Right renal pelvis (tissue), 4 donors: ENCODE measurements at places on chromosomes 2 and 18. TPM values are rescaled to one million over a fixed set of nuclear protein-coding genes. Genes with fewer than 3 reads are reported as not detected.

- no peak for DNase-seq
Observed at GRCh38 chr18:49560624-49561288, 1.1 kb upstream of the LIPG start.

The QPCT gene
- 14.9 TPM for polyA plus RNA-seq

The CLEC4F gene
- 0.08 TPM for polyA plus RNA-seq

DNA sequence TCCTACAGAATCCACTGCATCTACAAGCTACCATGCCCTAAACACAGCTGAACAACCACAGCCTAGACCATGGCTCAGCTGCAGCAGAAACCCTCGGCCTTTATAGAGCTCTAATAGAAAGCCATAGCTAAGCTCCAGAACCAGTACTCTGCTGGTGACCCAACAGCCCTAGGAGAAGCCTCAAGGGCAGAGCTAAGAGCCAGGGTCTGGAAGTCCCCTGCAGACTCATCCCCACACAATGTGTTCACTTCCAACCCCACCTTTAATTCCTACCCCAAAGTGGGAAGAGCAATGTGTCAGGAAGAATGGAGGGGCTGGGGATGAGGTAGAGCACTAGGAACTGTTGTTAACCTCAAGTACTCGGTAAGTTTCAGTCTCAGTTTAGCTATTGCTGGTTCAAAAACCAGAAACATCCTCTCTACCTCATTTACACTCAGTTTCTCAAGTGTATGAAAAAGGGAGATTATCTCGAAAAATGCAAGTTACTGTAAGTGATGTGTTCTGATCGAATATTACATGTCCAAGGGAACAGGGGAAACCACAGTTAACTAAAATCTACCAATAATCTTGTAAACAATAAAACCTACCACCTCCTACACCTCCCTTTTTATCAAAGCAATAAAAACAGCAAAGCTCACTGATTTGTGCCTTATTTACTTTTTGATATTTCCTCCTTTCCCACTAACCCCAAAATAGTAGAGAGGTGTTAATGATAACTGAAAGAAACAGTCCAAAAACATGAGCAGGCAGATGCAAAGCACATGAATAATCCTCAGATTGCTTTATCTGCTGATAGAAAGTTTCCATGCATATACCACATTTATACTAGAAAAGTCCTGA, 36.2 kb downstream of the THADA start:
- no peak for DNase-seq

DNA sequence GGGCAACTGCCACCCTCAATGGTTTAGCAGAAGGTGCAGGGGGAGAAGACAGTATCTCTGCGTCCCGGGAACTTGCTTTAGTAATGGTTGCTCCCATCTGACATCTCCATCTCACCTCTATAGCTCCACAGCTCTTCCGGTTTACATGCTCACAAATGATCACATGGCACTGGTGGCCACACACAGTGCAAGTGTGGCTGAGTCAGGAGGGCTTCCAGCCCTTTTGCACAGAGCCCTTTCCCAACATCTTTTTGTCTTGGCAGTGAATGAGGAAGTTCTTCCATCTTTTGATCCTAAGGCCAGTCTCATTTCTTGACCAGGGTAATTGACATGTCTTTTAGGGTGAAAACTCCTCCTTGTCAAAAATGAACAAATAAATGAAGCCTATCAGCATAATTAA, 347.7 kb downstream of the LPIN1 start:
- DNase-seq: no peak

DNA sequence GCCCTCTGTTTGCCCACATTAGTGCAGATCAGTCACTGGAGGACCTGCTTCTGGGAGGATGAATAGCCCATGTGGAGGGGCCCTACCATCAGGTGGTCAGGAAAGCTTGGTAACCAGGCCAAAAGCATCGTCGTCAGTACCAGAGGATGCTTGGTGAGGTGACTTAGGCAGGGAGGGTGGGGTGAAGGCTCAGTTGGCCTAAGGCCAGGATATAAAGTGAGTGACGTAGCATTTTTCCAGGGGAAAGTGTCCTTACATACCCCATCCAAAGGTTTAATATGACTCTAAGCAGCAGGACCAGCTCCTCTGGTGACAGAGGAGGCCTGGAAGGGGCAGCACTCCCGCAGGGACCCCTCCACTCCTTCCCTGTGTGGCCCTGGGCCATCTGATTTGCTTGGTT, 27.7 kb upstream of the DNMT3A start:
- no peak for DNase-seq

- no peak for DNase-seq
Observed at GRCh38 chr2:127347015-127347414, 40.8 kb downstream of the MAP3K2 start.

- DNase-seq: no peak
Observed at GRCh38 chr2:161036926-161037325, 123.3 kb upstream of the TANK start.

GRCh38 chr2:171522788-171523087, 464 bp downstream of the CYBRD1 start:
- no peak for DNase-seq

GRCh38 chr18:31049189-31049588, 6.6 kb upstream of the DSC3 start:
- DNase-seq: no peak

The FEV gene
- not detected for polyA plus RNA-seq

The FAP gene
- 18.5 TPM for polyA plus RNA-seq

The DAW1 gene
- 0.67 TPM for polyA plus RNA-seq

DNA sequence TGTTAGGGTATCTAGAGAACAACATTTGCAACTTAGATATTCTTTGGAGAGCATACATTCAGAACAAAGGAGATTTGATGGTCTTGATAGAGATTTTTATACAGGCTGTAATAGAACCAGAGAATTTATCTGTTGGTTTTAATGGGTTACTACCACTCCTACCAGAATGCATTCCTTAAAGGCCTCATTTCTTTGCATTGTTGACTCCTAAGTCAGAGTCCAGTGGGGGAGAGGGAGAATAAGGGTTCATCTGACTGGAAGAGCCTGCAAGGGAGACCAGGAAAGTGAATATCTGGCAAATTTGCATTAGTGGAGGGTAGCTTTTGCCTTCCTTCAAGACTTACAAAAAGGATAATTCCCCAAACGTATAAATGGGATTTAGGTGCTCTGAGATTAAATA, 29.7 kb downstream of the AGPS start:
- DNase-seq: no peak

The FBXO41 gene
- 2.5 TPM for polyA plus RNA-seq

The BARD1 gene
- 17.4 TPM for polyA plus RNA-seq

GRCh38 chr2:71101656-71102055, 28.4 kb downstream of the MCEE start:
- DNase-seq: no peak

- DNase-seq: no peak
Observed at GRCh38 chr18:8701546-8702118, 3.7 kb upstream of the MTCL1 start.

DNA sequence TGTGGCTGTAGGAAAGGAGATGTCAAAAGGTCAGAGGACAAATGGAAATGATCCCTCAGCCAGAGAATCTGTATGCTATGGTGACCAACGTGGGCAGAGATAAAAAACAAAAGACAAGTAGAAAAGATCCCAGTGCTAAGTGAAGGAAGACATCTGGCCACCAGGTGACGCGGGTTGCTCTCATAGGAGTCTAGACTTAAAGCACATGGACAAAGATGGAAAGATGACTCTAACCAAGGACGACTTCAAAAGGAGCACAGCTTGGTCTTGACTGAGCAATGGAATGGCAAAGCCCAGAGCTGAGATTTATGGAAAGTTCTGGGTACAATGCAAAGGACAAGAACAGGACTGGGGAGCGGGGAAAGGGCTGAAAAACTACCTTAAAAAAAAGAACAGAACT, 96.8 kb downstream of the CLIP4 start:
- no peak for DNase-seq

GRCh38 chr18:75204732-75205513, 4.0 kb downstream of the PTGR3 start:
- no peak for DNase-seq

The GKN2 gene
- polyA plus RNA-seq: not detected

- DNase-seq: no peak
Observed at GRCh38 chr2:238939521-238940403, 91.9 kb downstream of the TWIST2 start.

GRCh38 chr18:55266981-55267380, 307.7 kb upstream of the CCDC68 start:
- DNase-seq: no peak

DNA sequence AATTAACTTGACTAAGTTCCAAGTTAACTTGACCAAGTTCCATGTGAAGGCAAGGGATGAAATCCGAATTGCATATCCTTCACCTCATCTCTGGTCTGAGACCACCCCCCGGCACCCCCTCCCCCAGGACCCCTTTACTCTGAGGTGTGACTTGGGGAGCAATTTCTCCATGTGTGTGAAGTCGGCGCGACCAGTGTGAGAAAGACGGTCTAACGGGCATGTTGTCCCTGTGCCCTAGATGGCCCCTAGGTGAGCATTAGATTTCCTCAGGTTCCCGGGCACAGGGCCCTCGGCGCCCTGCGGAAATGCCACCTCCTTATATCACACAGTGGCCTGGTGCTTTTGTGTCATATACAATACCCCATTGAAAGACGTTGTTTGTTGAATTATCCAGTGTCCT, 137.1 kb downstream of the CTIF start:
- DNase-seq: no peak

- DNase-seq: no peak
Observed at GRCh38 chr2:216679658-216680024, 15.7 kb downstream of the IGFBP5 start.

The CRYGC gene
- not detected for polyA plus RNA-seq

DNA sequence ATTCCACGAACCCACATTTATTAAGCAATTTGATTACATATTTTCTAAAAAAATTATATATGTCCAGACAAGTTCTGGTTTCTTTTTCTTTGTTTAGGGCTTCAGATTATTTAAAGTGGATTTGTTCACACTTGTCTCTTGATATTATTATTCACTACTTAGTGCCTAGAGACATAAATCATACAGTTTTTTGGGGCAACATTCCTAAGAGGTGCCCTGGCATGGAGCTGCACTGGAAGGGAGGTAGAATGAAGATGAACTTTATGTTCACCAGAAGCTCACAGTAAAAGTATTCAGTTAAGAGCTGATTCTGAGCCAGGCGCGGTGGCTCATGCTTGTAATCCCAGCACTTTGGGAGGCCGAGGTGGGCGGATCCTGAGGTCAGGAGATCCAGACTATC, 762.7 kb upstream of the TMEFF2 start:
- DNase-seq: no peak
